CD4-positive, alpha-beta T cell treated with Interleukin-2 at 100 ng/mL for 4 hours (primary cell): ENCODE measurements at places on chromosomes 4 and X.
A peak's percentile ranks its signal among the peaks of the same experiment; 100 is the strongest.

- DNase-seq: no peak
Measured at GRCh38 chr4:131091896-131092295, 1995.9 kb downstream of the C4orf33 start.

- DNase-seq: no peak
Measured at GRCh38 chr4:141922236-141922635, 285.9 kb downstream of the IL15 start.

- DNase-seq: no peak
Measured at GRCh38 chr4:7763788-7764187, 175.9 kb downstream of the AFAP1 start.

DNA sequence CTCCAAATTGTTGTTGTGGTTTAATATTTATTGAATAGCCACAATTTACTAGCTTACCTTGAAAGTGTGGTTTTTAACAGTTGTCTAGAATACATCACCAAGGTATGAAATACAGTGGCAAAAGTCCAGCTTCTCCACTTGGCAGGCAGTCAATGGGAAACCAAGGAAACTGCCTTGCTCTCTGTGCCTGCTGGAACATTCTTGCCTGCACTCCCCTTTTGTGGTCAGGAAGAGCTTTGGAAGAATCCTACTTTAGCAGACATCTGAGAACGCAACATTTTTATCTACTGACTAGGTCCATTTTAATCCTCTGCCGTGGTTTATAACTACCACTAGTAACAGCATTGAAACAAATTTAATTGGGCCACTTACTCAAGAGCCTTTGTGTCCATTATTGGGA, 64.5 kb downstream of the TENM3 start:
- no peak for DNase-seq

DNA sequence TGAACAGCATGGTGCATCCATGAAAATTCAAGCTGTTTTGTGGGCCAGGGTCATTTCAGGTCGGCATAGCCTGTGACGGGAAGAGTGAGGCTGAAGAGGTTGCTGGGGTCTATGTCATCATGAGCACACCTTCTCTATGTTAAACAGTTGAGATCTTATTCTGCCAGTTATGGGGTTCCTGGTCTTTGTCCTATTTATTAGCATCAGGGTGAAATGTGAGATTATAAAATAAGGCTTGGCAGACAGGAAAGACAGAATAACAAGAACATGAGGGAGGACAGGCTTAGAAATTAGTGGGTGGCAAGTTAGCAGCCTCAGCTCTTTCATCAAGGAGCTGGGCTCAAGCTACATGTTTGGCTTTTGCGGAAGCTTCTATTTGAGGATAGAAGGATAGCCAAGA, 51.7 kb upstream of the CLNK start:
- no peak for DNase-seq

- DNase-seq: no peak
Measured at GRCh38 chrX:130887376-130887775, 15.6 kb downstream of the ENOX2 start.

DNA sequence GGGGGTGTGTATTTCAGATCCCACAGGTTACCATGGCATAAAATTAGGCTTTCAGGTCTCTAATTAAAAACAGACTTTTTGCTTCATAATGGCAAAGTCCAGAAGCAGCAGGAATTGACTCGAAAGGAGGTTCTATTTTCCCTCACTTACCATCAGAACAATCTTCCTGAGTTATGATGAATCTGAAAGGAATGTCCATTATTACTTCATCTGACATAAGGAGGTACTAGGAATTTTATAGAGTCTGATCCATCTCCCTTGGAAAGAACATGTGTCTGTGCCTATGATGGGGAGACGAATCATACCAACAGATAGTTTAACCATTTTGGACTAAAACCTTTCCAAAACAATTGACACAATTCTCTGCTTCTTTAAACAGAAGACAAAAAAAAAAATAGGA, 206.3 kb upstream of the FGF13 start:
- DNase-seq: no peak

DNA sequence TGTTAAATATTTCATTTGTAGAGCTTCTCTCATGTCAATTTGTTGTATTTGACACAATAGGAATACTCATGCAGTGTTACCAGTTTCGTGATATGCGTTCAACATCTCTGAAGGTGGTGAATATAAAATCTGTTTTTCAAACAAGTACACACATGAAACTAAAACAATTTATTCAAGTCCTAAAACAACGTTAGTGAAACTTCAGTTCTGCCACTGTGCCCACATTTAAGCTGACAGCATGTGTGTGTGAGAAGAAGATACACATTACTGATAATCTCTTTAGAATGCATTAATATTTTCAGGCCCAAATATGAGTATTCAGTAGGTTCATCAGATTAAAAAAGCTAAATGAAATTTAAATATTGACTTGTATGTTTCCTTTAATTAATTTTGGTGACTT, 21.7 kb downstream of the GAB1 start:
- no peak for DNase-seq

GRCh38 chr4:94577136-94577535, 125.4 kb downstream of the PDLIM5 start:
- no peak for DNase-seq

- DNase-seq: no peak
Measured at GRCh38 chr4:44722001-44722400, 4.4 kb downstream of the GNPDA2 start.

DNA sequence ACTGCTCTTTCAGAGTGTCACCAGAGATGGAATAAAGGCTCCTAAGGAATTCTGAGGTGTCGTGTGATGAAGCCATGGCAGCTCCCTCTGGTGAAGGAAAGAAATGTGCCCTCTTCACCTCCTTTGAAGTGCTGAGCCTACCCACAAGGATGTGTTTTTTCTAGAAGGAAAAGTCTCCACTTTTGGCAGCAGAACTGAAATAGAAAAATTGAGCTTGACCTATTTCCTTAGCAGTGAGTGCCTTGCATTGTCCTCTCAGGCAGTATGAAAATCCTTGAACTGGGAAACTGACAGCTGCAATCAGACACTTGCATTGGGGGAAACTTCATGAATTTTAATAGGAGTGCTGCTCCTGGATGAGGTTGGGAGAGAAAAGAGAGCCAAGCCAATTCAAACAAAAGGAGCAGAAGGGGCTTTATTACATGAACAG, 95.2 kb downstream of the DCLK2 start:
- no peak for DNase-seq

- DNase-seq: no peak
Measured at GRCh38 chr4:177519481-177520260, 77.4 kb upstream of the AGA start.

GRCh38 chr4:8700531-8700930, 108.0 kb downstream of the CPZ start:
- DNase-seq: no peak

GRCh38 chr4:95411371-95412088, 137.2 kb downstream of the UNC5C start:
- DNase-seq: no peak

DNA sequence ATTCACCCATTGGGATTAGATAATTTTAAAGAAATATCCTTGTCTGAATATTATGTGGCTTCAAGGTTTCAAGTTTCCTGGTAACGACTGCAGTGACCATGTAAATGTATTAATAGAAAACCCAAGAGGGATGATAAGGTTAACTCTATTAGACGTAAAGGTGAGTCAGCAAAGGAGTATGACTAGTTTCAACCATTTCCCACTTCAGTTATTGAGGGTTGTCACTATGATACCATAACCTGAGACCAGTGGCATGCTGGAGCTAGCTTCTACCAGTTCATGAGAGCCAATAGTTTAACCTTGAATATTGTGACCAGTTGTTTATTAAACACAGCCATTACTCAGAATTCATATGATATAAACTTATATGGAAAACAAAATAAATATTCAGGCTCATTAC, 270.1 kb downstream of the TMA16 start:
- DNase-seq: no peak

DNA sequence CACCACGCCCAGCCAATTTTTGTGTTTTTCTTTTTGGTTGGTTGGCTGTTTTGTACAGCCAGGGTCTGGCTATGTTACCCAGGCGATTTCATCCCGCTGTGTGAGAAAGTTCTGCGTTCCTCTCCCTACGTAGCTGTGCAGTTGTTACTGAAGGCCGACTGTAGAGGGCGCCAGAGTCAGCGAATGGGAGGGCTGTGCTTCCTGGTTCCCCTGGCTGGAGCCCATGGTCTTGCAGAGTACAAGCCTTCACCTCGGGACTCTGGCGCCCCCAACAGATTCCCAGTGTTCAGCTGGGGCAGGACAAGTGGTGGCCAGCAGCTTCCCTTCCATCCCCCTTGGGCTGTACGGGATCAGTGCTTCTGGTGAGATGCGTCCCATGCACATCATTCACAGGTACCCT, 5.6 kb upstream of the CT45A1 start:
- no peak for DNase-seq

DNA sequence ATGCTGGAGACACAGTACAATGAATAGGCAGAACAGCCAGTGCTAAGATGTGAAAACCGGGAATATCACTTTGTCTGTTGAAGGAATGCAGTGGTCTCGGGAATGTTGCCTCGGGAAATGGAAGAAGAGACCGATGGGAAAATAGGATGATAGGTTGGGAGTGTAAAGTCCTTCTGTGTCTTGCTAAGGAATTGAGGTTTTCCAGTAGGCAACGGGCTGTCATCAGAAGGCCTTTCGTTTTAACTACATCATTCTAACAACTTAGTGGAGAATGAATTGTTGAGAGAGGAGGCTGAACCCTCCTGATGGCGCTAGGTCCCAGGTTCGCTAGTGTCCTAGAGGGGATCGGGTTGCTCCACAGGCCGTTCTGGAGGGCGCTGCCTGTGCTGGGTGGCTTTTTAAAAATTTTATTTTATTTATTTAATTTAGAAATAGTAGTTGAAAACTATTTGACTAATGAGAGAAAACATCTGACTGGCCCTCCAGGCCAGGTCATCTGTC, 730 bp downstream of the VBP1 start:
- no peak for DNase-seq

DNA sequence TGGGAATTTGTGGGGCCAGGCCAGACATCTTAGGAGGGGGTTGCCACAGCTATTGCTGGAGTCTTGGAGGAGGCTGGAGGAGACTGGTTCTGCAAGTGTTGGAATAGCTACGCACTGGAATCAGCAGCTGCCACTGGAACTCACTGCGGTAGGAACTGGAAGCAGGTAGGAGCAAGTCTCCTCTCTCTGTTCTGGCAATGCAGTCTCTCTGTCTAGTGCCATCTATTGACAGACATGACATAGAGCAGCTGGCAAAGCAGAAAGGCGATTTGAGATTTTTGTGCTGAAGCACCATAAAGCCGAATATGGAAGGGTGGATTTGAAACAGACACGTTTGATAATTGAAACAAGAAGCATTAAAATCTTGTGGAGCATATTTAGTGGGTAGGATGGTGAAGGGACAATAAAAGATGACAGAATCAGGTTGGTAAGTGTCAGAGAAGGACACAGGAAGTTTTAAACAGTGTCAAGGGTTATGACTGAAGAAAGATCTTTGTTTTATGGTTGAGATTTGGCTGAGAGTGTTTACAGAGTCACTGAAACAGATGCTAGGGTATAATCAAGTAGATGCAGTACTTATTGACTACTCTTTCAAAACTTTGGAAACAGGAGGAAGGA, 23.5 kb upstream of the SYNPO2 start:
- DNase-seq: peak; percentile 35

DNA sequence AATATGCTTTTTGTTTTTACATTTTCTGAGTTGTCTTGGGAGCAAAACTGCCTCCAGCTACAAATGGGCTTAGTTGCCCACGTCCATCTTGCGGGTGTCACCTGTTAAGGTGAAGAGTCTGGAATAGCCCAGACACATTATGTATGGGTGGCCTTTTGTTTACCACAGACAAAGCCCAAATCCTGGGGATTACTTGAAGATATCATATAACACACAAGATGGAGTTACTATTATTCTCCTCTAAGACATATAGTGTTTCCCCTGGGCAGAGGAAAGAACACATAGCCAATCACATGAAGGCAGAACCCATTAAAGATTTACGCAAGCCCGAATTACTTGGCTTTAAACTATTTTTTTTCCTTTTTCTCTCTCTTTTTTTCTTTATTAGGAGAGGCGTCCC, 625.6 kb upstream of the FAM241A start:
- no peak for DNase-seq

DNA sequence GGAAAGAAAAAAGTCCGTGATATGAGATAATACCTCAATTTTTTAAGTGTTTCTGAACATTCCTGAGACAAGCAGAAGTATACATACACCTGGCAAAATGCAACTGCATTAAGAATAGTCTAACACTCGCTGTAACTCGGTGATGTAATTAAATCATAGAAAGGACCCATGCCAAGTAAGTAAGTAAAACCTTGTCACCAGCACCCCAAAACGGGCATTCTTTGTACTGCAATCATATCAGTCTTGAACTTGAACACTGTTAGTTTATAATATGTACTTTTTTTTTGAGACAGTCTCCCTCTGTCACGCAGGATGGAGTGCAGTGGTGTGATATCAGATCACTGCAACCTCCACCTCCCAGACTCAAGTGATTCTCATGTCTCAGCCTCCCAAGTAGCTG, 47.4 kb downstream of the SMIM14 start:
- DNase-seq: no peak

DNA sequence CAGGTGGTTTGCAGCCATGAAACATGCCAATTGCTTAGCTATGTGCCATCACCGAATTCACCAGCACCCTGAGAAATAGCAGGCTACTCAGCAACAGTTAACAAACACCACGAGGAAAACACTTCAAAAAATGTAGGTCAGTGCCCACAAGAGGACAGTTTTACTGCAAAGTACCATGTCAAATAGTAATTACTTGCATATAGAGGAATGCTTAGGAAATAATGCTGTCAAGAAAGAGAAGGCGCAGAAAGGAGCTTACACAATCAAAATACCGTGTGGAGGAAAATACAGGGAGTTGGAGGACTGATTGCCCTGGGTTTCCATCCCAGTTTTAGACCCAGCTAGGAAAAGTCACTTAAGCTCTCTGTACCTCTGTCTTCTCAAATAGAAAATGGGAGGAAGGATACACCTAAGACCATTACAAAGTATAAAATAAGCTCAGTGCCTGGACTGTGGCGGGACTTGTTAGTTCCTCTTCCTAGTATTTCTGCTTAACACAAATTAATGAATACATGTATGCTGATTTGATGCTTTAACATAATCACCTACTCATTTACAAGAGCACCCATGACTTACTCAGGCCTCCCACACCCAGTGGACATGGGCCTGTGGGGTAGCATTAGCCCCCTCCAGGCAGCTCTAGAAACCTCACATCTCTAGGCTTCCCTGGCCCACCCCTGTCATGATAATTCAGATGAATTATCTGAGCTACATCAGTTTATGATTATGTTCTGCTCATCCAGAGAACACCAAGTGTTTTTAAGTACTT, 44.5 kb upstream of the IL21 start:
- no peak for DNase-seq

- no peak for DNase-seq
Measured at GRCh38 chrX:145213504-145213903, 33.8 kb upstream of the SPANXN1 start.

DNA sequence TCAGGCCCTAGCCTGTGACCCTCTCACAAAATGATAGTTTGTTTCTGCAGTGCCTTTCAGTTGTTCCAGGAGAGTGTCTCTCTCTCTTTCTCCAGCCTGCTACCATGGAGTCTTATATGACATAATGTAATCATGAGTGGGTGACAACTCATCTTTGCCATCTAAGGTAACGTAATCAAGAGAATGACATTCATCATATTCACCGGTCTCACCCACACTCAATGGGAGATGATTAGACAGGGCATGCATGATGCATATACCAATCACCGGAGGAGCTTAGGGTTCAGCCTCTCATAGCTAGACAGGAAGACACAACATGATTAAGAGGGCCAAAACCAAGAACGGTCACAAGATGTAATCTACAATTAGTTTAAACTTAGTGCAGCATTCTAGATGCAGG, 97.1 kb upstream of the FAM9B start:
- DNase-seq: no peak
